ENCODE measurements at places on chromosomes 4 and X.

DNA sequence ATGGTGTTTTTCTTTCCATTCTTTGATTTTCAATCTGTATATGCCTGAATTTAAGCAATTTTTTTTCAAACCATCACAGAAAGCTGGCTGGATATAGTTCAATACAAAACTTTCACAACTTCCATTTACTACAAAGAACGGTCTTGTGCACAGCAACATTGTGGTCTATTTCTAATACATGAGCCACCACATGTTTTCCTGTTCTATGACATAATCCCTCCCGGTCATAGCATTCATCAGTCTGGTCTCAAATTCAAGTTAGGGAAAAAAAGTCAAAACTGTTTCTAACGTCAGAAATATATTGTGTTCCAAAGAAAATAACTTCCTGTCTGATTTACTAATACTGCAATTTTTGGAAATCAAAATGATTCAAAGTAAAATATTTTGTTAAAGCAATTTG, 7.5 kb upstream of the CXCL6 start:
- DNase-seq, result no peak

DNA sequence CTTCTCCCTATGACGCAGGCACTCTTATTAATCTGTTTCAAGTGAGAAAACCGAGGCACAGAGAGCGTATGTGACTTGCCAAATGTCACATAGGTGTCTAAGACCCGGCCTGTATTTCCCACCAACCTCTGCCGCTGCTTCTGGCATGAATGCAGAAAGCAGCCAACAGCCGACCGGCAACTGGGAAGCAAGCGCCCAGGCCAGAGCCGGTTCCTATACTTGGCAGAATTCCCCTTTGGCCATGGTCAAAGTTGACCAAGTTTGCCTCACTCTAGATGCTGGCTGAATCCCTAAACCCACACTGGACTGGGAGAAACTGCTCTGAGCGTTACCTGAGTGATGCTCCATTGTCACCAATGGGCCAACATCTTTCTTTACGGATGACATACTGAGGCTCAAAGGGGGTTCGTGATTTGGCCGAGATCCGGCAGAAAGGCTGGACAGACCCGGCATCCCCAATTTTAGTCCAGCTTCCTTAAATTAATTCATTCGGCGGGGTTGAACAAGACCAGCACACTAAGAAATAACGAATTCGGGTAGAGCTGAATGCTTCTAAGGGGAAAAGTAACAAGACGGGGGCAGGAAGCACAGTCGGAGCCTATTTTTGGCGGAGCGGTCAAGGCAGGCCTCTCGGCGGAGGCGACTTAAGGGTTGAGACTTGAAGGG, 11.2 kb downstream of the MSX1 start:
- DNase-seq, result no peak

DNA sequence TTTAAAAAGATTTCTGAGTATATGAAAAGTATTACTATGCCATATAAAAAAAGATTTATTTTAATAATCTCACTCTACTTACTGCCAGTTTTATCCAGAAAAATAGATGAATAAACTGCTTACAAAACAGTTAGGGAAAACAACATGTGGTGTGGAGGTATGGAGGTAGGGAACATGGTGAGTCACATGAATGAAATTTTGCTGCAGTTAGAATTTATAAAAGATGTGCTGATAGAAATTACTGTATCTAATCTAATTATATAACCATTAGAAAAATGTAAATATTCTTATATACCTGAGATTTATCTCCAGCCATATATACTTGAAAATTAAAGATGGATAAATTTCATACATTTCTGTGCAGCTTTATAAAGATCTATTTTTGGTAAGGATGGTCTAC, 184.0 kb upstream of the ANK2 start:
- no peak for DNase-seq

DNA sequence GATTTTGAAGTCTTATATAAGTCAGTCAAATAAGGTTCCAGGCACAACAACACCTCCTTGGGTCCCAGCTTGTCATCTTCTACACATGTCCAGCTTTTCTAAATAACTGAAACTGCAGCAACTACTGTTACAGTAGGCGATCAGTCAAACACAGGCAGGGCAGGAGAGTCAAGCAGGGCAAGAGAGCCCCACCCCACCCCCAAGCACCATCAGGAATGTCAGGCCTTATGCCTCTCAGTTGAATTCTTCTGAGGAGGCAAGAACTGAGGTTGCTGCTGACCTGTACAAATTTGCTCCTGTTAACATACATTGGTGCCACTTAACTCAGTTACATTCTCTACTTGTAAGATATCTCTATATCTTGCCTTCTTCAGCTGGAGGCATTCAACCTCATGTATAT, 608.8 kb upstream of the PCDH10 start:
- no peak for DNase-seq

GRCh38 chr4:70239884-70240591, 2.4 kb upstream of the CSN3 start:
- DNase-seq, result no peak

DNA sequence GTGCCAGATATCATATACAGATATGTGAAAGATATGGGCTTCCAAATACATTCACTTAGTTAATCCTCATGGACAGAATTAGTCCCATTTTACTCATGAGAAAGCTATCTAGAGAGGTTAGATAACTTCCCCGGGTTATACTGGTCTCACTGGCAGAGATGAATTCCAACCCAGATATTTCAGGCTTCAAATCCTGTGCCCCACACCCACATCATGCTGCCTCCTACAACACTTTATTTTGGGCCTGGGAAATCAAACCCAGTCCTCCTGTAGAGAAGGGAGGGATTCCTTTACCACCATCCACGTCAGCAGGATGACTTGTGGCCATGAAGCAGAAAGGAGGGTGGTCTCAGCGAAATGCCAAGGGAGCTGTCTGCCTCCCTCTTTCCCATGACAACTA, 113.8 kb downstream of the ATP10D start:
- DNase-seq, result no peak

DNA sequence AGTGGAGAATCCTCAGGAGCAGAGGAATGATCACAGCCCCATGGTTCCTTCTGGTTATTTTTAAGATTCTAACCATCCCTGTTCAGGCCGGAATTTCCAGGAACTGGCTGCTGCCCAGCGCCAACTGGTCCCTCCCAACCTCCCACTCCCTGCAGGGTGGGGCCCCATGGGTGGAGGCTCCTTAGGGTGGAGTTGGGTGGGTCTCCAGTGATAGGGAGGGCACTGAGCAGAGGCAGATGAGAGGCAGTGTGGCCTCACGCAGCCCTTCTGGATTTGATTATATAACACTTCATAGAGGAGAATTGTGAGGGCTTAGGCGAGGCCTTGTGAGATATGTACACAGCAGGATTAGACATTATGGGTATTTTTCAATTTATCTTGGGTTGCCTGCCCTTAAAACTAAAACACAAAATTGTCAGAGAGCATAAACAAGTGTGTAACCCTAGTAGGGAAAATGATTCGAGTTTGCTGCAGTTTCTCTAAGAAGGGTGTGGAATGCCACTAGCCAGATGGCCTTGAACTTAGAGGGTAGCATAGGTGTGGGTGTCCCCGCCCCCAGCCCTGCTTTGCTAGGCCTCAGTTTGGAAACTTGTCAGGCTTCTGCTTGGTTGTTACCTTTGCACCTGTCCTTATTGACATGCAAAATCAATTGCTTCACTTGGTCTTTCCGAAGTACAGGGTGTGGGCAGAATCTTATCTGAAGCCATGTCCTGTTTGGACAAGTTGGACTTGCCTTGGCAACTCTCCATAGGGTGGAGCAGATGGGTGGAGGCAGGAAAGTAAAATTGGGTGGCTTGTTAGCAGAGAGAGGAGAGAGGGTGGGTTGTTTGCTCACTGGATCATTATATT, 9.4 kb downstream of the KLF3 start:
- DNase-seq, result no peak

GRCh38 chrX:132181364-132181763, 37.9 kb downstream of the RAP2C start:
- DNase-seq, result no peak

GRCh38 chr4:85113706-85114105, 147.2 kb upstream of the WDFY3 start:
- no peak for DNase-seq

- DNase-seq, result no peak
Observed at GRCh38 chrX:132758759-132759158, 199.7 kb downstream of the HS6ST2 start.

- no peak for DNase-seq
Observed at GRCh38 chrX:57380026-57380796, 93.7 kb downstream of the FAAH2 start.

DNA sequence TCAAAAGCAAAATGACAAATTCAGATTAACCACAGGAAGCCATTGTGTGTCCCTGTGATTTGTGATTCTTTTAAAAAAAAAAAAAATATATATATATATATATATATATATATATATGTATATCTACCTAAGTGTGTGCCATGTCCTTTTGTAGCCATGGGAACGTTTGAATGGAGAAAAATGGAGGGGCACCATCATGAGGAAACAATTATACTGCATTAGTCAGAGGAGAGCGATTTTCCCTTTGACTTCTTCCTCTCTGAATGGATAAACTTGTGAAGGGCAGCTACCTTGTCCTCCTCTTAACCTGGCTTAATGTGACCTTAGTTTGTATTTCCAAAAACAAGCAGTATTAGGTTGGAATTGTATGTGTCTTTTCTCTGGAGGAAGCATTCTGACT, 23.3 kb upstream of the CBLL2 start:
- no peak for DNase-seq

- DNase-seq, result no peak
Observed at GRCh38 chr4:688854-689681, at the start of gene SLC49A3. Gene SLC49A3 (minus strand): TSS chr4:689151. CDS start chr4:689127, 24 bp downstream.

GRCh38 chr4:121076416-121076815, 4.1 kb upstream of the NDNF start:
- DNase-seq, result no peak

GRCh38 chr4:103171006-103171405, 27.1 kb downstream of the CENPE start:
- DNase-seq, result no peak

DNA sequence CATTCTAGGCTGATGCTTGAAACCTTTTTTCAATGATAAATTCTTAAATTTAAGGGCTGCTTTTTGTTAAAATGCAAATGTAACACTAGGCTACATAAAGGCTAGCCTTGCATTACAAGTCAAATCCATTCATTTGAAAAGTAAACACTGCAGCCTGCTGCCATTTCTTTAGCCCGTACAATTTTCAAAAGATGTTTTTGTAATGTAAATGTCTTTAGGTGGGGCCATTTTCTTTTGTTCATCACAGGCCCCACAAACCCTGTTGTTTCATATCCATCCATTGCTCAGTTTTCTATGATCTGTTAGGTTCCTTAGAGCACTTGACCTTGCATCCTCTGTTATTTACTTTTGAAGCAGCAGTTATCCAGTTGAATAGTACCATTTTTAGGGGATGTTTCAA, 296.2 kb upstream of the AMOT start:
- no peak for DNase-seq

DNA sequence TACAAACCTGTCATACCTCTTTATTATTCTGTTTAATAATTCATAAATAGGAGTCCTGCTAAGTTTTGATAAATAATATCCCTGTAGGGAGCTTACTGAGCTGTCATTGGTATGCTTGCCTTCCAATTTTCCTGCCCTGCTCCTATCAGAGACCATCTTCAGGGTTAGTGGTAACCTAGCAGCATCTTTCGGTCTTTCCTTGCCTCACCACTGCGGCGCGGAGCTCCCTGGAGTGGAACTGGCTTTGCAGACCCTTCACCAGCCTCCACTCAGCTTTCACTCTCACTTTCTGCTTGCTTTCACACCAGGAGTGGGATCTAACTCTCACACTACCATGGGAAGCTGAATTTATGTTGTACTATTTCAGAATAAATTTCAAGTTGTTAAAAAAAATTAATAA, 481.7 kb upstream of the ATOH1 start:
- DNase-seq, result no peak

DNA sequence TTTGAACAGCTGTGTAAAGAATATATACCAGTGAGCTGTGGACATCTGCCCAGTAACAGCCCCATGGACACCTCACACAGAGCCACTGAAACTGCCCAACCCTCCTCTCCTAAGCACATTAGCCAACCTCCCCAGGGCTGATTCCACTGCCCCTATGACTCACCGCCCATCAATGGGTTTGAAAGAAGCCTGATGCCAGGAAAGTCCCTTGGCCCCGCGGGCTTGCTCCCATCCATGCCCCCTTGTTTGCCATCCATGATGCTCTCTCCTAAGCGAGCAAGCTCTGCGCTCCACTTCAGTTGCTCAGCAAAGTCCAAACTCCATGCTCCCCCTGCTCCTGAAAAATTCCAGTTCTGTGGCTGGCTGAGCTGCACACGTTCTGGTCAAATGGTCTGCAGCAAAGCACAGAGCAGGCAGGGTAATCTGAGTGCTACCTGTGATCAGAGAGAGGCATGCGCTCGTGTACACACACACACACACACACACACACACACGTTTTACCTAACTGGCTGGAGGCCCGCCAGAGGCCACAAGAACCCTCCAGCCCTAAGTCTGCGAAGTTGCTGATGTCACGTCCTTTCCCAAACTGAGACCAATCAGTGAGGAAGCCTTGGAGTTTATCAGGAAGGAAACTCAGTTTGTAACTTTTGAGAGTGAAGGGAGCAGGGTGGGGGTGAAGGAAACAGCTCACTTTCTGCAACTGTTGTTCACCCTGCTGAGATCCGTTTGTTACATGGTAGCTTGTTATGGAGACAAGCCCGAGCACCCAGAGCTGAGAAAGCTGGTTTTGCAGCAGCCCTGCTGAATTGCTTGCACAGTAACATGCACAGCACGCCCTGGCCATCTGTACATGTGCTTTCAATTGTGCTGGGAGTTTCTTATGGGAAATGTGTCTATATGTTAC, at the start of gene ASB9:
ASB9 (minus strand) TSS at position 466 of the 904 bp plus-strand sequence; CDS start at position 257, 209 bp downstream.
- no peak for DNase-seq

All from mesothelial cell of epicardium (in vitro differentiated cells).